ENCODE measurements at places on chromosomes 4 and X.

GRCh38 chr4:25769251-25769650, 93.5 kb downstream of the SEL1L3 start:
- DNase-seq, result no peak

DNA sequence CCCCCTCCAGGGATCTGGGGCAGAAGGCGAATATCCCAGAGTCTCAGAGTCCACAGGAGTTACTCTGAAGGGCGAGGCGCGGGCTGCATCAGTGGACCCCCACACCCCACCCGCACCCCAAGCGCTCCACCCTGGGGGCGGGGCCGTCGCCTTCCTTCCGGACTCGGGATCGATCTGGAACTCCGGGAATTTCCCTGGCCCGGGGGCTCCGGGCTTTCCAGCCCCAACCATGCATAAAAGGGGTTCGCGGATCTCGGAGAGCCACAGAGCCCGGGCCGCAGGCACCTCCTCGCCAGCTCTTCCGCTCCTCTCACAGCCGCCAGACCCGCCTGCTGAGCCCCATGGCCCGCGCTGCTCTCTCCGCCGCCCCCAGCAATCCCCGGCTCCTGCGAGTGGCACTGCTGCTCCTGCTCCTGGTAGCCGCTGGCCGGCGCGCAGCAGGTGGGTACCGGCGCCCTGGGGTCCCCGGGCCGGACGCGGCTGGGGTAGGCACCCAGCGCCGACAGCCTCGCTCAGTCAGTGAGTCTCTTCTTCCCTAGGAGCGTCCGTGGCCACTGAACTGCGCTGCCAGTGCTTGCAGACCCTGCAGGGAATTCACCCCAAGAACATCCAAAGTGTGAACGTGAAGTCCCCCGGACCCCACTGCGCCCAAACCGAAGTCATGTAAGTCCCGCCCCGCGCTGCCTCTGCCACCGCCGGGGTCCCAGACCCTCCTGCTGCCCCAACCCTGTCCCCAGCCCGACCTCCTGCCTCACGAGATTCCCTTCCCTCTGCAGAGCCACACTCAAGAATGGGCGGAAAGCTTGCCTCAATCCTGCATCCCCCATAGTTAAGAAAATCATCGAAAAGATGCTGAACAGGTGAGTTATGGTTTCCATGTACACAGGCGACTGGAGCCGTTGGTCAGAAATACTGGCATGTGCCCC, at the start of gene CXCL1:
Gene CXCL1 (plus strand): TSS at position 264 of the 926 bp plus-strand sequence. CDS start 78 bp downstream, at position 342.
- DNase-seq, result no peak

GRCh38 chr4:24963277-24963676, 50.4 kb upstream of the CCDC149 start:
- DNase-seq, result no peak

DNA sequence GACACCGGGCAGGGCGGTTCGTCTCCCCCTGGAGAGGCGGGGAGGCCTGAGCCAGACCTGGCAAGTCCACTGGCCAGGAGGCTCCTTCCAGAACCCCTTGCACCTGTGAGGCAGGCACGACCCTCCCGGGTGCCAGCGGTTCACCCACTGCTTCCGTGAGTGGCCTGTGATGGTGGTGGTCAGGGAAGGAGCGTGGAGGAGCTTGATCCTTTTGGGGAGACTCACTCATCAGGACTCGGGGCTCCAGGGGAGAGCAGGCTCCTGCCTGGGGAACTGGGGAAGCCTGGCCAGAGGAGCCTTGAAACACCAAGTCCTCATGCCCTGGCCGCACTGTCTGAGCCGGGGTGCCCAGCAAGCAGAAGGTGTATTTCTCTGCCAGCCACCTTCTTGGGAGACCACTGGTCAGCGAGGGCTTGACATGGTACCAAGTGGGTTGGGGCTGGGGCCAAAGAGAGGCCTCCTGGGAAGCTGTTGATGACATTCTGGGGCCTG, 860 bp downstream of the FAM50A start:
- no peak for DNase-seq

DNA sequence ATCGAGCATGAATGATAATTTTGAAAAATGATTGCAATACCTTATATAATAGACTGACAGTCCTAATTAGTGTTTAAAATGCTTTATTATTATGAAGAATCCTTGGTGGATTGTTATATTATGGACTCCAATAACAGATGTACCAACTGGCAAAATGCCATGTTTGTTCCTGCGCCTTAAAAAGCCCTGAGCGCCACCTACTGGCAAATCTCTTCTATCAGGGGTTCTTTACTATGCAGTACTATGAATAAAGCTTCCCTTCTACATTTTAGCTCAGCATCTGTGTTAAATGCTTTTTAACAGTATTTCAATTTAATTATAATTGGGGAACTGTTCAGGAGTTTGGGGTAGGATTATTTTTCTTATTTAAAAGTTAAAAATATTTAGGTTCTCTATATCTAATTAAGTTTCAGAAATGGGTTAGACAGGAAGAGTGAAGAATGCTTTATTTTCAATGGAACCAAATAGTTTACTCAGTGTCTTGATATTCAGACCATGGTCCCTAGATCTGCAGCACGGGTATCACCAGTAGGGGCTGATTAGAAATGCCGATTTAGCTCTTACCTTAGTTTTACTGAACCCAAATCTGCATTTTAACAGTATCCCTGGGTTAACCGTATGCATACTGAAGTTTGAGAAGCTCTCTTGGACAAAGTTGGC, 20.0 kb downstream of the CFAP97 start:
- DNase-seq, result peak; percentile 53

DNA sequence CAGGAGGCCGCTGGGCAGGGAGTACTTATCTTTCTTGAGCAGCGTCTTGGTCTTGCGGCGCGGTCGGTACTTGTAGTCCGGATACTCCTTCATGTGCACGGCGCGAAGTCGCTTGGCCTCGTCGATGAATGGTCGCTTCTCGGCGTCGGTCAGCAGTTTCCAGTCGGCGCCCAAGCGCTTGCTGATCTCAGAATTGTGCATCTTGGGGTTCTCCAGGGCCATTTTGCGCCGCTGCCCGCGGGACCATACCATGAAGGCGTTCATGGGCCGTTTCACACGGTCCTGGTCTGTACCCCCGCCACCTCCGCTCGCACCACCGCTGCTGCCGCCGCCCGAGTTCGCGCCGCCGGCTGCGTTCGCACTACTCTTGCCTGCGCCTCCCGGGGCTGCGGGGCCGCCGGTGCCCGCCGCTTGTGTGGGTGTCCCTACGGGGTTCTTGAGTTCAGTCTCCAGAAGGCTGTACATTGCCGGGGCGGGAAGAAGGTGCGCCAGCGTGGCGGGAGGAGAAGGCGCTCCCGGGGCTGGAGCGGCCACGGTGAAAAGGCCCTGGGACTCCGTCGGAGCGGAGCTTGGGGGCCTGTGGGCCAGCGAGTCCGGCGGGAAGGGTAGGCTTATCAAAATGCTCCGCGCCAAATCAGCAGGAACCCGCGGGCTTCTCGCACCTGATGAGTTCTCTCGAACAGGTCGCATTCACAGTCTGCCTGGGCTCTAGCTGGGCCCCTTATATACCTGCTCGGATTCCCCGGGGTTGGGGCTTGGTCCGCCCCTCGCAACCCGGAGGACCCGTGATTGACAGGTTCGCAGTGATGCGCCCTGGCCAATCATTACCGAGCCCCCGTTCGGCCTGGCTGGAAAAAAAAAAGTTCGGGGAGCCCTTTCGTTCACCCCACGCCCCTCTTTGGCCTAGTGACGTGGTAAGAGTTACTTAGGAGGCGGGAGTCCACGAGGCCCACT, at the start of gene SOX3:
Gene SOX3 (minus strand): TSS at position 699 of the 954 bp plus-strand sequence. CDS start 9 bp downstream, at position 690.
- DNase-seq, result no peak

DNA sequence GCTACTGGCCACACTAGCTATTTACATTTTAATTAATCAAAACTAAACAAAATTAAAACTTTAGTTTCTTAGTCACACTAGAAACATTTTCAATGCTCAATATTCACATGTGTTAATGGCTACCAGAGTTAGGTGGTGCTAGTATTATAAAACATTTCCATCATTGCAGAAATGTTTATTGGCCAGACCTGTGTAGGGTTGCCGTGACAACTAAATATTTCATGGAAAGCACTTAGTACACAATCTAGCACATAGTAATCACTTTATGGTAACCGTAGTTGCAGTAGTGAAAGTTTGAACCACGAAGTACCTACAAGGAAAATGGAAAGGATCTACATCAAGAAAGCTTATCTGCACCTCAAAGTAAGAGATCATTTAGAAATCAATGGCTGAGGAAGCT, 95.9 kb downstream of the HS6ST2 start:
- DNase-seq, result no peak
